ENCODE measurements at places on chromosomes 12 and 14.

- DNase-seq, result no peak
Observed at GRCh38 chr14:93271111-93271510, 61.7 kb downstream of the BTBD7 start.

- no peak for DNase-seq
Observed at GRCh38 chr12:20450591-20451180, 82.3 kb downstream of the PDE3A start.

GRCh38 chr14:36716614-36717184, 55.0 kb downstream of the PAX9 start:
- DNase-seq, result no peak

DNA sequence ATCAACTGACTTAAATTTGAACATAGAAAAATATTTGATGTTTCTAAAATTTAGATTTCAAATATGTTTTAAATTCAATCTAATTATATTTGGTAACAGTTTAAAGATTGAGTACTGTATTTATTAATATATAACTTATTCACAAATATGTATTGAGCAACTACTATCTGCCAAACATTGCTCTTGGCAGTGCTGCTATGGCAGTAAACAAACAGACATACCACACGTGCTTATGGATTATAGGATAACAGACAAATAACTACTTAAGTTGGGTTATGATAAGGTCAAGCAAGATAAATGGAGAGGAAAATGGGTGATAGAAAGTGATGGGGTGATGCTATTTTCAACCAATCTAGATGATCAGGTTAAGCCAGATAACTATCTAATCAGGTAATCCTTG, 538.1 kb downstream of the C12orf50 start:
- no peak for DNase-seq

GRCh38 chr14:74357585-74357984, 9.3 kb downstream of the VRTN start:
- no peak for DNase-seq

- no peak for DNase-seq
Observed at GRCh38 chr14:22887260-22887989, 4.4 kb downstream of the REM2 start.

GRCh38 chr14:104888489-104889374, 23.7 kb downstream of the CEP170B start:
- no peak for DNase-seq

DNA sequence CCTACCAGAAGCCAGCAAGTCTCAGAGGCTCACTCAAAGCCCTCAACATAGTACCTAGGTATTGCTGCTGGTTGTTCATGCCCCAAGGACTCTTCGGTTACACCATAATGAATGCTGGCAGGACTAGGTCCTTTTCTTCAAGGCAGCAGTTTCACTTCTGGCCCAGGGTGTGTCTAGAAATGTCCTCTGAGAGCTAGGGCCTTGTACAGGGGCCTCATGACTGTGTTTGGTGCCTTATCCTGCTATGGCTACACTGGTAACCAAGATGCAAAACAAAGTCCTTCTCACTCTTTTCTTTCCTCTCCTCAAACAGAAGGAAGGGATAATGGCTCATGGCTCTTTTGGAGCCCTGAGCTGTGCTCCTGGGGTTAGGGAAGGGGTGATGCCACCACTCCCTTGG, 15.2 kb upstream of the PTPRO start:
- no peak for DNase-seq

GRCh38 chr12:49932533-49933130, 17.9 kb upstream of the AQP2 start:
- no peak for DNase-seq

- no peak for DNase-seq
Observed at GRCh38 chr12:49664591-49665239, 41.4 kb downstream of the PRPF40B start.

GRCh38 chr12:124917841-124918621, 3.6 kb upstream of the UBC start:
- DNase-seq, result no peak

GRCh38 chr12:95227818-95228356, 10.3 kb downstream of the VEZT start:
- no peak for DNase-seq

GRCh38 chr14:68528040-68528687, 264.7 kb downstream of the ZFP36L1 start:
- DNase-seq, result no peak

- DNase-seq, result no peak
Observed at GRCh38 chr14:44010071-44010470, 497.0 kb downstream of the FSCB start.

- DNase-seq, result no peak
Observed at GRCh38 chr14:24297190-24297964, 2.2 kb downstream of the DHRS1 start.

GRCh38 chr12:26205298-26205697, 9.9 kb downstream of the SSPN start:
- DNase-seq, result no peak

DNA sequence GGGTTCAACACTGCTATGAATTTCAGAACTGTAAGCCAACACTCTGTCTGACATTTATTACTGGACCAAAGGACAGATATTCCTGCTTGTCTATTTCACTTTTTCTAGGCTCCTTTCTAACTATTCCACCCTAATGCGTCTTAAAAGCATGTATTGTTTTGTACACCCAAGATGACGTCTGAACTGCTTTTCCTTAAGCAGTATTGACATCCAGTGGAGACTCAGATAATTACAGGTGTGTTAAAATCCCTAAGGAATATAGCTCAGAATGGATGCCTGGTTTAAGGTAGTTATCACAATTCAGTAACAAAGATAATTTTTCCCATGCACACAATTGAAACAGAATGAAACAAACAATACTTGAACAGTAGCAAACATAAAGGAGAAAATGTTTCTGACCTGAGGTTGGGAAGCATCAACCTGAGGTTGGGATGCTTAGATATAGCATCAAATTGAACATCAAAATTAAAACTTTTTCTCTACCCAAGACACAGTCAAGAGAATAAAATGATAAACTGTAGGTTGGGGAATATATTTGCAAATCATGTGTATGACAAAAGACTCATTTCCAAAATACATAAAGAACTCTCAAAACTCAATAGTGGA, 93.7 kb upstream of the PTPRR start:
- DNase-seq, result no peak

- DNase-seq, result no peak
Observed at GRCh38 chr12:131457331-131458047, 253.4 kb upstream of the SFSWAP start.

DNA sequence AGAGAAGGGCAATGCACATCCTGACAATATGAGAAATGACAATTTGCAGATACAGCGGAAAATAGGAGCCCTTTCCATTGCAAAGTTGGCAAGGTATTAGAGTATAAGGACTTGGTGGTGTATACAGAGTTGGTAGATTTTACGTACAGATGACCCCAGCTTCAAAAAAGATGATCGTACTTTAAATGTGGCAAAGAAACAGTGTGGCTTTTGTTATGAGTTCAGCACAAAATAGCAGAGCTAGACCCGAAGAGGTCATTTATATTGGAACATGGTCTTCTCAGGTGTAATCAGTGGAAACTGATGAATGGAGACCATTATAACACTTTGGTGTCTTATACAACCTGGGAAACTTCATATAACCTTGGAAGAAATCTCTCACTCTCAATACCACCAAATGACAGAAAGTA, 2.3 kb downstream of the CLEC2B start:
- no peak for DNase-seq

GRCh38 chr12:131784909-131785762, 43.1 kb upstream of the MMP17 start:
- DNase-seq, result no peak

GRCh38 chr14:87522575-87522974, 470.4 kb downstream of the GALC start:
- no peak for DNase-seq
